NT2/D1 (cell line): ENCODE measurements at places on chromosomes 5 and 9.

DNA sequence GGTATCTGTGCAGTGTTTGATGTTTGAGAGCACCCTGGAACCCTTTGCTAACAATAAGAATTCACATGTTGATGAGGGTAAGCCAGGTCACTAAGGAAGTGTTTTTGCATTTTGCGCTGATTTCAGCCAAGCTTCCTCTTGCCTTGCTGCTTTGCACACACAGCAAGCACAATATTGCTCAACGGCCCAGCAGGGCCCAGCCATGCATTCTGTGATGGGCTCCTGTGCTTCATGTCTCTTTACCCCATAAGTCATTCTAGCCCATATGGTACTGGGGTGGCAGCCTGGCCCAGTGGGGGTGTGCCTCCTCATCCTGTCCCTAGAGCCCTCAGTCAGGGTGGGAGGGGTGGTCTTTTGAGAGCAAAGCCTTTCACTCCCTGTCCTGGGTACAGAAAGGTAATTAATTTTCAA lies 481.3 kb downstream of the GADD45G start:
- peak; percentile 40 for DNase-seq

DNA sequence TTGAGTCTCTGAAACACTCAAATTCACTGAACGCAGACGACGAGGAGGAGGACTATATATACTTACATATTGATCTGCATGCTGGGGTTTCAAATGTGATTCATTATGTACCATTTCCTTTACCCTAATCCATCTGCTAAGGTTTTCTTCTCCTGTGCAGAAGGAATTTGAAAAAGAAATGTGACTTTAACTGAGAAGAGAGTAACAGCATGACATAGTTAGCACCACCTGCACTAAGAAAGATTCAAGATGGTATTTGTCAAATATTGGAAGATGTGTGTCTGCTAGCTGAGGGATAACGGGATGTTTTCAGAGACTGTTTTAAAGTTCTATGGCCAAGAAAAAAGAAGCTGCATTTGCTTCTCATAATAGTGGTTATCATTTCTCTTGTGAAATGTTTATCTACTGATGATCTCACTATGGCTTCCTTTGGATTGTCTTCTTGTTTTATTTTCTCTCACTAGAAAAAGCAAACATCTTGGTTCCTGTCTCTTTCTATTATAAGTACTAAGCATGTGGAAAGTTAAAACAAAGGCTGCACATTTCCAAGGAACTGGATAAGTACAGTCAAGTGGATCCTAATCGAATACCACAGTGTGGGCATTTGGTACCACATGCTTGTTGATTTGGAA lies 89.8 kb upstream of the TLE4 start:
- DNase-seq = no peak

DNA sequence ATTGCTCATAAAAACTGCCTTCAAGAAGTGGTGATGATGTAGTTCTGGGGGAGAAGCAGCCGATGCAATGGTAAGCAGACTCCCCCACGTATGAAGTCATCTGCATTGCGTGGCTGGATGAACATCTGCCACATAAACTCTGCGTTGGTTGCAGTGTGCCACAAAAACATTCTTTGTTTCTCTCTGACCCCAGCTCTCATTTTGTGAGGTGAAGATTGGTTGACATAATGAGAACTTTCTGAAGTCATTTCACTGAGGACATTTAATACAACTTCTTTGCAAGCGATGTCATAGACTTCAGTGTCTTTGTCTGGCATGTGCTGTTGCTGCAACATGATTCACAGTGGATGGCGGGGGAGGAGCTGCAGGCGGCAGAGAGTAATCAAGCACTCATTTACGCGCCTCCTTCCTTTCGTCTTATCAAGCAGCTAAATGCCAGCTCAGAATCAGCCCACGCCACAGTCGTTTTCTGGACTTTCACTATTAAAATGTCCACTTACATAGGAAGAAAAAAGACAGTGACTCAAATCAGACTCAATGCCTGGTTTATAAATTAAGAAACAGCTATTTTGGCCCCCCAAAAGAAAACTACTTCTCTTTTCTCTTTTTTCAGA lies 91.5 kb upstream of the NFIL3 start:
- no peak for DNase-seq

DNA sequence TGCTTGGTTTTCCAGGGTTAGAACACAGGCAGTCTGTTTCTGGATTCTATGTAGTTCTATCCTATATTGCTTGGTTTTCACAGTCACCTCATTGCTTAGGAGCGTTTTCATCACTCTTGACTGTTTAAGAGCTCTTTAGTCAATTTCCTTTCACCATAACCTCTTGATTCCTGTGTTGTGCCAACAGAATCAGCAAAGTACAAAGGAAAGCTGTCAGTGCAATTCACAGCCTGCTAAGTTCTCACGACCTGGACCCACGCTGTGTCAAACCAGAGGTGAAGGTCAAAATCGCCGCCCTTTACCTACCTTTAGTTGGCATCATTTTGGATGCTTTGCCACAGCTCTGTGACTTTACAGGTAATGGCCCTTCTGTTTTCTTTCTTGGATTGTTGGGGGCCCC lies 199.9 kb downstream of the DOCK8 start:
- no peak for DNase-seq

- no peak for DNase-seq
Observed at GRCh38 chr5:1655496-1656270, 131.9 kb upstream of the LPCAT1 start.

- no peak for DNase-seq
Observed at GRCh38 chr9:109497226-109498153, 617 bp downstream of the PTPN3 start.

- no peak for DNase-seq
Observed at GRCh38 chr9:132062806-132063205, 16.9 kb downstream of the MED27 start.

- no peak for DNase-seq
Observed at GRCh38 chr5:59640411-59640810, 253.1 kb downstream of the PDE4D start.
